Stimulated activated CD8-positive, alpha-beta memory T cell treated with anti-CD3 and anti-CD28 coated beads, Interleukin-15, amount 100 ng/mL, for 48 hours (primary cell): ENCODE measurements at places on chromosomes 7 and 10.

DNA sequence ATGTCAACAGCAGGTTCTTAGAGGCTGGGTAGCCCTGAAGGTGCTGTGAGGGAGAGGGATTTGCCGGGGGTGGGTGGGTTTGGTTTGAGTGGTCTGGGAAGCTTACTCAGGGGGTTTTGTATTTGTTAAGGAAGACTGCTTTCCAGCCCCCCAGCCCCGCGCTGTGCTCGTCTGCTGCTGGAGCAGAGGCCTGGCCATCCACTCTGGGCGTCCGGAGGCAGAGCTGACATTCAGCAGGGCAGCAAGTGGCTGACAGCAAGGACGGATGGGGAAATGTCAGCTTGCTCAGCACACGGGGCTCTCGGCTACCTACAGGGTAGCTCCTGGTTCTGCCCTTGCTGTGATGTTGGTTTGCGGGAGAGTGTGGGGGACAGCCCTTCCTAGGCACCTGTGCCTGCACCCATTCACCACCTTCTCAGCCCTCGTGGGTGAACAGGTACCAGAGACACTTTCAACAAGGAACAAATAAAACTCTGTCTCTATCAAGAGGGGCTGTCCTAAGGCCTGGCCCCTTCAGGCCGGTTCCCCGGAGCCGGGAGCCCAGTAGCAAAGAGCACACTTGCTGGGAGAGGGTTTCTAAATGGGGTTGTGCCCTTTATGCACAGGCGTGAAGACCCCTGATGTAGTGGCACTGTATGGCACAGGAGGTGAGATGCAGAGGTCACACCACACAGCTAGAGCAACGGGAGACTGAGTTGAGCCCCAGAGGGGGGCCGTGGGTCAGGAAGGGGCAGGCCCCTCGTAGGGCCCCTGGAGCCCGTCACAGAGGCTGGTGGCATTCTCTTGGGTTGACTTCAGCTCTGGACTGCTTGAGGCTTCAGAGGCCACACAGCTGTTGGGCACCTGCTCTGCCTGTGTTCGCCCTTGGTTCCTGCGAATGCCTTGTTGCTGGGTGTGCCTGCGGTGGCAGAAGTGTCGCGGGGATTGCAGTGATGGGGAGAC lies 72.2 kb upstream of the SHH start:
- no peak for DNase-seq

DNA sequence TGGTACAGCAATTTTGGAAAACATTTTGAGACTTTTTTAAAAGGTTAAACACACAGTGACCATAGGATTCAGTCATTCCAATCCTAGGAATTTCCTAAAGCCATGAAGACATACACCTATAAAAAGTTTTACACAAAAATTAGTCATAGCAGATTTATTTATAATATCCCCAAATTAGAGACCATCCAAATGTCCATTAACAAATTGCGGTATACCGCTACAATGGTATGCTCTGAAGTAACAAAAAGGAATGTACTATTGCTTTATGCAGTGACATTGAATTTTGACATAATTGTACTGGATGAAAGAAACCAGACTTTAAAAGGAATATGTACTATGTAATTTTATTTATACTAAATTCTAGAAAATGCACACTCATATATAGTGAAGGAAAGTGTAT lies 362.8 kb downstream of the HGF start:
- DNase-seq, result no peak

DNA sequence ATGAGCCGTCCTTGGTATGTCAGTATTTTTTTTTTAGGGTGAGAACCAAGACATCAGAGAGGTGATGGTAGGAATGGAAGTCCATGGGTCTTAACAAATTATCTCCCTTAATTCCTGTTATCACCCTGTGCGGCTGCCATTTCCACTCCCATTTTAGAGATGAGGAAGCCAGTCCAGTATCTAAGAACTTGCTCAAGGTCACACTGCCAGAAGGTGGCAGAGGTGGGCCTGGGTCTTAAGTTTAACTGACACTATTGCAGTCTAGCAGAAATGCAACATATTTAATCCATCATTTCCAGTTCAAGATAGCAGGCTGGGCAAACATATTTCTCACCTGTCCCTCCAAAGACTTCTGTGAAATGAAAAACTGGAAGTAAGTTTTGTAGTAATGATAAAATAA lies 108.3 kb downstream of the GLI3 start:
- no peak for DNase-seq

DNA sequence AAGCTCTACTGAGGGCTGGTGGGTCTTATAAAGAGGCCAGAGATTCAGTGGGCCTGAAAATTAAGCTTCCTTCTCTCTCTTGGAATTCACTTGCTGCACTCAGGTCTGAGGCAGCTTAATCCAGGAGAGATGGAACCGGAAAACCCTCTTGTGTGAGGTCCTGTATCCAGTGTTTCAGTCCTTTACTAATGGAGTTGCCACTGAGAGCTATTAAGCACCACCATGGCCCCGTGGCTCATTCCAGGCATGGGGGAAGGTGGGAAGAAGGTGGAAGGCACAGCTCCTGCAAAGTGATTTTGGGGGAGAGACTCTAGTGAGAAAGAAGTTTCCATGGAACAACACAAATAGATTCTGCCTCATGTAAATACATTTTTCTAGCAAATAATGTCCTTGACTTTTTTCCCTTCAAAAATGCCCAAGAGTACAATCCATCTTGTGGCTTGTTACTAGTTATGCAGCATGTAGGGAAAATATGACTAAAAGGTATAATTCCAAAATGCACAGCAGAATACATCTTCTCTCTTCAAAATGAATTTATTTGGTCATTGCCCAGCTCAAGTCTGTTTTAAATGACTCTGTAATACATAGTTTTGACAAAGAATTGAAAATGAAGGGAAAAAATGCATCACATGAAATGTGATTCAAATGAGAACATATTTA lies 46.7 kb upstream of the FOXI2 start:
- DNase-seq, result no peak

DNA sequence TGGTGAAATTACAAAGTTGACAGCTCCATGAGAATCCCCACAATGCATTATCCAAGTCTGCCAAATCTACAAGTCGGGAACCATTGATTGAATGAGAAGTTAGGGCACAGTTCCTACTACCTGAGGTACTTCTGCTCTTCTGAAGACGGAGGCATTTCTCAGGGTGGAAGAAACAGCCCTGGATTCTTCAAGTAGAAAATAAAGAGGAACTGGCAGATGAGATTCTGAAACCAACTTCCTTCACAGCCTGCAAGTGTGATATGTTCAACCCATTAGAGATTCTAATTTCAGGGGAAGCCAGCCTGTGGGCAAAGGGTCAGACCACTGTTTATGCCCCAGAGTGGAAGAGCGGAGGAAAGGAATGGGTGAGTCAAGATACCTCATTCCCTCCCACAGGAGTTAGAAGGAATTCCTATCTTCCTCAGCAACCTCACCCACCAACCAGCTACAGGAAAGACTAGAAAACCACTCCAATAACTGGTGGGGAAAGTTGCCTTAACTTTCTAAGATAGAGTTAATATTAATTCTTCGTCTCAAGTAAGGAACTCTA lies 50.5 kb upstream of the BMPER start:
- no peak for DNase-seq

DNA sequence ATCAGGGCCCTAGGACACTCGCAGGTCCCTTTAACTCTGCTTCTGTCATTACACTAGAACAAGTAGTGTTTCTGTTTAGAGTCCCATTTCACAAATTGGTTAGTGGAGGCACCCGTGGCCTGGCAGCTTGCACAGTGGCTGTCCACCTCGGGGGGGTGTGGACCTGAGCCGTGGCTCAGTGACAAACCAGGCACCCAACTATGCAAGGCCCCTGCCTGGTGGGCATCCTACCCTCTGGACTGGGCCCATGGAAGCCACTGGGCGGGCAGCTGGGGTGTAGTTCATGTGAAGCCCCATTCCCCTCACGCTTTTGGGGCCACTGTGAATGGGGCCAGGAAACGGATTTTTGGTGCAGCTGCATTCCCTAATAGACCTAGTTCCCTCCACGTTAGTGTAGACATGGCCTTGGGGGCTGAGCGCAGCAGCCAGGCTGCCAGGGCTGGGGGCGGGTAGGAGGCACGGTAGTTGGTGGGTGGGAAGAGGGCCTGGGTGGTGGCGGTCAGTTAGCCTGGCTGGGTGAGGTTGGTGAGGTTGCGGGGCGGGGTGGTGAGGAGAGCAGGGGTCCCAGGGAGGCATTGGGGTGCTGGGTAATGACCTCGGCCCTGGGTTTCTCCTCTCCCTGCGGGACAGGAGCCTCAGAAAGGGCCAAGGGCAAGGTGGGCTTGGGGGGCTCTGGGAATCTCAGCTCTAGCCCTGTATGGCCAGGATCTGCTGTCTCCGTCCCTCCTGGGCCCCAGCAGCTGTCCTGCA lies 18.7 kb downstream of the ZNF316 start:
- DNase-seq, result no peak

- no peak for DNase-seq
These were observed at the start of gene GPRIN2 for GRCh38 chr10:46556515-46557318. TSS of gene GPRIN2 (minus strand) at chr10:46556658. CDS start at chr10:46550736, 5,922 bp downstream.

- DNase-seq, result no peak
These were observed 15.5 kb upstream of the PDLIM1 start for GRCh38 chr10:95306318-95306650.

GRCh38 chr10:32055478-32056135 lies 618 bp downstream of the KIF5B start:
- peak; percentile 31 for DNase-seq

GRCh38 chr10:131656431-131656841 lies 244.4 kb upstream of the PPP2R2D start:
- no peak for DNase-seq

GRCh38 chr10:114096864-114097263 lies 53.2 kb downstream of the ADRB1 start:
- no peak for DNase-seq

GRCh38 chr7:39946693-39947092 lies 3.4 kb upstream of the CDK13 start:
- DNase-seq, result no peak

- DNase-seq, result no peak
These were observed 58.4 kb downstream of the JCAD start for GRCh38 chr10:30000802-30001571.
